ENCODE measurements at places on chromosomes 6 and 20.
A peak's percentile ranks its signal among the peaks of the same experiment; 100 is the strongest.

GRCh38 chr6:99790679-99791078, 184.0 kb downstream of the PRDM13 start:
- no peak for DNase-seq

DNA sequence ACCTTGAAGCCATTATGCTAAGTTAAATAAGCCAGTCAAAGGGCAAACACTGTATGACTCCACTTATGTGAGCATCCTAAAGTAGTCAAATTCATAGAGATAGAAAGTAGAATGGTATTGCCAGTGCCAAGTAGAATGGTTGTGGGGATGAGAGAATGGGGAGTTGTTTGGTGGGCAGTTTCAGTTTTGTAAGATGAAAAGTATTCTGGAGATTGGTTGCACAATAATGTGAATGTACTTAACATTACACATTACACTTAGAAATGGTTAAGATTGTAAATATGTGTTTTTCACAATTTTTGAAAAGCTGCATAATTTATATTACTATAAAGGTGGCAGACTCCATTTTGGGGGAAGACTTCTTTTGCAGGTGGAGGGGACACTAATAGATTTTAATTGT, 51.3 kb upstream of the CARMIL1 start:
- no peak for DNase-seq

- no peak for DNase-seq
Observed at GRCh38 chr6:37496951-37497885, 2.5 kb downstream of the CCDC167 start.

GRCh38 chr6:158655569-158656450, 6.0 kb downstream of the SYTL3 start:
- DNase-seq, result peak; percentile 57

- no peak for DNase-seq
Observed at GRCh38 chr6:66735106-66735890, 1028.3 kb upstream of the EYS start.

- DNase-seq, result no peak
Observed at GRCh38 chr6:2033544-2033943, 211.9 kb downstream of the GMDS start.

DNA sequence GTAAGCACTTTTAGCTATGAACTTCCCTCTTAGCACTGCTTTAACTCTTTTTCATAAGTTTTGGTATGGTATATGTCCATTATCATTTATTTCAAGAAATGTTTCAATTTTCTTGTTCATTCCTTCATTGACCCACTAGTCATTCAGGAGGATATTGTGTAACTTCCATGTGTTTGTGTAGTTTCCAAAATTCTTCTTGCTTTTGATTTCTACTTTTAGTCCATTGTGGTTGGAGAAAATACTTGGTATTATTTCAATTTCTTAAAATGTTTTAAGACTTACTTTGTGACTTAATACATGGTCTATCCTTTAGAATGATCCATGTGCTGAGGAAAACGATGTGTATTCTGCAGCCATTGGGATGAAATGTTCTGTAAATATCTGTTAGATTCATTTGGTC, 176.5 kb downstream of the CENPW start:
- no peak for DNase-seq

GRCh38 chr6:126118936-126119335, 132.6 kb downstream of the TRMT11 start:
- no peak for DNase-seq

GRCh38 chr20:54100563-54100962, 30.2 kb upstream of the BCAS1 start:
- DNase-seq, result no peak

- DNase-seq, result no peak
Observed at GRCh38 chr20:18879262-18879661, 65.7 kb downstream of the SCP2D1 start.

DNA sequence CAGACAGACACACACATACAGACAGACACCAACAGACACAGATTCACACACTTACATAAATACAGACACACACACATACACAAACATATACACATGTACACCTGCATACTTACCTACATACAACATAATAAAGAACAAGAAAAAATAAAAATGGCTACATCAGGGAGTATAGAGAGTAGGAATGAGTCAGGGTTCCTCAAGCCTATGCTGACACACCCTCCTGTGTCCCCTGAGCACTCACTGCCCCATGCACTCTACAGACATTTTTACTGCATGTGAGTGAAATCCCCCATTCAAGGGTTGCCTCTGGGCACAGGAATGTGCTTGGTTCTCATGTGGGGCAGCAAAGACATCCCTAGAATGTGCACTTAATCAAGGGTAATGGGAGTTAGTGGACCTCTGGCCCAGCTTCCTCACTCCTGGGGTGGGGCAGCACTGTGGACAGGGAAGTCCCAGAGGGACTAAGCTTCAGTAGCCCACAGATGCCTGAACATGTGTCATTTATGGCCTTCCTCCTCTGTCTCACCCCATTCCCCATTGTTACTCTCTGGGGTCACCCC, 185.9 kb upstream of the FOXA2 start:
- no peak for DNase-seq

- DNase-seq, result no peak
Observed at GRCh38 chr6:25248123-25248522, 31.1 kb upstream of the CARMIL1 start.

GRCh38 chr20:40797425-40797824, 108.4 kb upstream of the MAFB start:
- DNase-seq, result peak; percentile 37

GRCh38 chr6:121971931-121972335, 427.5 kb upstream of the HSF2 start:
- no peak for DNase-seq

DNA sequence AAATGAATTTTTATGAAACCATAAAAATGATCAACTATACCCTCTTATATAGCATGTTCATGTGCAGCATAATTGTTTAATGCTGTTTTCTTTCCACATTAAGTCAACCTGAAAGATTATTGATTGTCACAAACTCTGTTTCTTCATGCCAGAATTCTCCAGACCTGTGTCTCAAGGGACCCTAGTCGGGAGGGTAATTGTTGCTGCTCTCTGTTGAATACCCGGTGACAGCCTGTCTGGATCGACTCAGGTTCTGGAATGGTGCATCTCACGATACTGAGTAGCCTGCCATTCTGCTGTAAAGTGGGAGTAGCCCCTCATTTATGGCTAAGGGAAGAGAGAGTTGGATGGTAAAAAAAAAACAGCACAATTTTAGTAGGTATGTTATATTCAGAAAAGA, 449.9 kb upstream of the SOX4 start:
- DNase-seq, result no peak

GRCh38 chr6:65059568-65059967, 647.5 kb downstream of the EYS start:
- DNase-seq, result no peak

- peak; percentile 67 for DNase-seq
Observed at GRCh38 chr6:160462551-160463109, 114.5 kb downstream of the SLC22A3 start.

GRCh38 chr20:1434571-1435336, 31.9 kb downstream of the NSFL1C start:
- DNase-seq, result no peak

- no peak for DNase-seq
Observed at GRCh38 chr6:13787137-13787536, 27.2 kb downstream of the MCUR1 start.

GRCh38 chr20:56624786-56625681, 4.1 kb upstream of the TFAP2C start:
- DNase-seq, result no peak

GRCh38 chr20:11796026-11796425, 121.7 kb upstream of the BTBD3 start:
- no peak for DNase-seq

GRCh38 chr6:35128496-35128895, 12.6 kb downstream of the TCP11 start:
- no peak for DNase-seq

DNA sequence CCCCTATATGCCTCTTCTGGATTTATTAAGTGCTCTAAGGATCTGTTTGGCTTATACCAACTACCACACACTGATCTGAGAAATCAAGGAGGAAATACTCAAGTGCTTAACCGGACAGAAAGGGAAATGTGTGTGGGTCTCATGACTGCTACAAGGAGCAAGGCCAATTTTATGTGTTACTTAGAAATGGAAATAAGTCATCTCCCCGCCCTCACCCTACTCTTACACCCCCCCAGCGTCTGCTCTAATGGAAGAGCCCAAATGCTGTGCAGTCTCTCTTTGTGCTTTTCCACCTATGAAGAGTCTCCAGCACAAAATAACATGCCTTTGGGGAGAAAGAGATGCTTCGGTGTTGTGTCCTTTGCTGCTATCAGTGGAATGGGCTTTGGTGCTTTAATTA, 428.8 kb upstream of the ARID1B start:
- no peak for DNase-seq

GRCh38 chr6:125189494-125189893, 35.9 kb downstream of the TPD52L1 start:
- DNase-seq, result no peak

DNA sequence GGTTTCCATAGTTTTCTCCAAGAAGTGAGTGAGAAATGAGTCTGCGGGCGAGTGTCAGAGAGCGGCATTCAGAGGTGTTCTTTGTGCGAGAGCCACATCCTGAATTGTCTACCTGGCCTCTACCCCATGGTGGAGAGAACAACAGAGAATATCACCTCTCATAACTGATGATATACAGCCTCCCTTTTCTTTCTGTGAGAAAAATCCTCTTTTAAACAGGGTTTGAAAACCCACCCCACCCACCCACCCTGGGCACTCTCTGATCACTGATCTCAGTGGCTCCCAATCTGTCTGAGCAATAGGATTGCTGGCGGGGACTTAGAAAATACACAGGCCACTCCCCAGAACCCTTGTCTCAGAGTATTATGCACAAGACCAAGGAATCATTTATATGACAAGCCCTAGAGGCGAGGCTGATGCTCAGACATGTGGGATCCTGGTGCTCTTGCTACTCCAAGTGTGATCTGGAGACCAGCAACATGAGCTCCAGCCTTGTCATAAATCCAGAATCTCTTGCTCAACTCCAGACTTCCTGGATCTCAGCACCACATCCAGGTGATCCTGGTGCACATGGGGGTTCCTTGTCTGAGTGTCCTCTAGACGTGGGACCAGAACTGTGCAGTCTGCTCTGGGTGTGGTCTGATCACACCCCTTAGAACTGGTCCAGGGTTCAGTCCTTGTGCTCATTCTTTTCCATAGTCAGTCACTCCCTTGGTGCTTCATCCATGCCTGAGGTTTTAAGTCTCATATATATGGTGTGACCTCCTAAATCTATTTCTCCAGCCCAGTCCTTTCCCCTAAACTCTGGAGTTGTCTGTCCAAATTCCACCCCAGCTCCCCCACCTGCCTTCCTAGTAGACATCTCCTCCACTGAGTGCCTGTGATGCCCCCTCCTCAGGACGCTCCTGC, 5.3 kb downstream of the HLA-B start:
- DNase-seq, result no peak

GRCh38 chr6:136859430-136859829, 37.0 kb downstream of the PEX7 start:
- DNase-seq, result no peak

GRCh38 chr6:125834348-125834747, 43.6 kb downstream of the NCOA7 start:
- DNase-seq, result no peak

- no peak for DNase-seq
Observed at GRCh38 chr6:97097068-97098047, 172.8 kb downstream of the KLHL32 start.

DNA sequence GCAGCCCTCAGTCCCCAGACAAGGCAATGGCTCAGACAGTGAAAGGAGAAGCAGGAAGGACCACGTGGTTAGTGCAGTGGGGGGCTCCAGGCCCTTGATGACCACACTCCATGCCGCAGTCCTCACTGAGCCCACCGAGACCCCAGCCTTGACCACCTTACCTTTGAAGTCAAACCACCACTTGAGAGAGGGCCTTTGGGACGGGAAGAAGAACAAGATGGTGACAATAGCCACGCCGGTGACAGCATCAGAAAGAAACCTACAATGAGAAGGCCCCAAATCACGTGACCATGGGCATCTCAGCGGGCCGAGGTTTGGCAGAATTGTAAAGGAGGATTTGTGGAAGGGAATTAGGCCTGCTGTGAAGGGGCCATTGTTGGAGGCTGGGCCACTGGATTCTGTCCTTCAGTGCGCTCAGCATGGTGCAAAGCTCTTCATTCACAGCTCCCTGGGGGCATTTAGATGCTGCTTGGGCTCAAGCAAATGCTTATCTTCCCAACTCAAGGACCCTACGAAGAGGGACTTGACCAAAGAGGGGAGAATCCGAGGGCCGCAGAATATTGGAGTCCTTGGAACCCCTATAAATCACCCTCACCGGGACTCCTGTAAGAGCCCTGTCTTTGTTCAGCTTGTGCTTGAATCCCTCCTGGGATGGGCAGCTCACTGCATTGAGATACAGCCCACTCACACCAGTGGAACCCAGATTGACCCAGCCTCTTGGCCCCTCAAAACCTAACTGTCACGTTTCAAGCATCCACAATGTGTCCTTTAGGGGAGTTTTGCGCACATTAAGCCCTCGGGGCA, 33.2 kb upstream of the OCSTAMP start:
- DNase-seq, result no peak

- DNase-seq, result no peak
Observed at GRCh38 chr6:25927756-25928216, 2.7 kb downstream of the SLC17A2 start.

DNA sequence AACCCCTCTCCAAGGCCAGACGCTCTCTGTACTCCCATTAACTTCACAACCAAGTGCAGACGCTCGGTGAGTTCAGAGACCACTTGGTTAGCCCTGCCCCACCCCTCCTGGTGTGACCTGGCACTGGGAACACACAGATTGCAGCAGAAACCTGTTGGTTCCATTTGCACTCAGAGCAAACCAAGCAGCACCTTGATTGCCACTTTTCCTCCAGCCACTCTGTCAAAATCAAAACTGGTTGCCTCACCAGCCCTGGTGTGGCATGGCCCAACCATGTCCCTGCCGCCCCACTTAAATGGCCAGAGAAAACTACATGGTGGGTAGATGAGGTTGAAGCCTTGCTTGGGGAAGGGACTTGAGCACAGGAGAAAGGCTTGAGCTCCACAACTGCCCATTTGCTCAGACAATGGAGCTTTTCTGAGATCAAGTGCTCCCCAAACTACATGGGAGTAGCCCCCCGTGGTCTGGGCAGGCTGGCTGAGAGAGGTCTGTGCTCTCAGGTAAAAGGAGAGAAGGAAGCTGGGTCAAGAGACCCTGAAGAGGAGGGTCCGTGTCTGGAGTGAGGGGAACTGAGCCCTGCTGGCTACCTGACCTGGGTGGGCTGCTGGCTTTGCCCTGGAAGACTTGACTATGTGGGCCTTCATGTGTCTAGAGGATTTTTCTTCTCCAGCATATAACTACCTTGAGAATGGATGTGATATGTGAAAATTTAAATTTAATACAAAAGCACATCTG, 43.4 kb downstream of the PLCG1 start:
- DNase-seq, result peak; percentile 56

DNA sequence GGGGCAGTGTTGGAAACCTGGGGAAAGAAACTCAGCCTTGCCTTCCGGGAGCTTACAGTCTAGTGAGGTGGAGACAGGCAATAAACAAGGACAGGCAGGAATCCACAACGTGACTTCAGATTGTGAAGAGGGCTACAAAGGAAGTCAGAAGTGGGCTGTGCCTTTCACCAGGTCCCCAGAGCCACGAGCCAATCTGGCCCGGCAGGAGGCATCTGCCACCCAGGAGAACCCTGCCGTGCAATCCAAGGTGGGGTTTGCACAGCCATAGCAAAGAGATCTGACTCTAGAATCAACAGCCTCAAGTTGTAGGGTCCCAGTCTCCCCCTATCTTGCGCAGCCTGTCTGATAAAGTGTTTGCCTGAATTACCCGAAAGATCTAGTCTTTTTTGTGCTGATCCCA, 5.5 kb downstream of the SLC32A1 start:
- DNase-seq, result no peak

- no peak for DNase-seq
Observed at GRCh38 chr6:129105793-129106192, 222.9 kb downstream of the LAMA2 start.

GRCh38 chr6:56043076-56043475, 167.7 kb upstream of the BMP5 start:
- DNase-seq, result no peak
